ENCODE measurements at places on chromosomes 2 and 18.

- DNase-seq, result no peak
Observed at GRCh38 chr18:63617049-63617914, 26.8 kb downstream of the SERPINB4 start.

GRCh38 chr2:151669585-151670081 is 64.6 kb downstream of the NEB start:
- DNase-seq, result no peak

GRCh38 chr2:36277146-36277808 is 78.3 kb upstream of the CRIM1 start:
- DNase-seq, result no peak

GRCh38 chr2:176758426-176758825 is 454.2 kb upstream of the HNRNPA3 start:
- DNase-seq, result no peak

DNA sequence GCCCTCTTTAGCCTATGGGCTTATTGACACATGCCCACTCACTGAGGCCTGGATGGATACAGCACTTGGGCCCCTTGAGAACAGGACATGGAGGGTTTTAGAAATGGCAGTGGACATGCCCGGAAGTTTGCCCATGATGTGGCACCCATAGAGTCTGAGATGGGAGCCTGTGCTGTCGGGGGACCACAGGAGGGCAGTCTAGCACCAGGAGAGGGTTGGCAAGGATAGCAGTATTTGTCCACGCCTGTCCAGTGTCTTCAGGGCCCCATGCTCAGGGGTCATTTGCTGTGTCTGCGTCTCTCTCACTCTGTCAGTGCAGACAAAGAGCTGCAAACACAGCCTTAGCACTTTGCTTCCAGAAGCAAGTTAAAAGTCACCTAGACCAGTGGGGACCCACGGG is 48.7 kb downstream of the IL1RL2 start:
- DNase-seq, result no peak

- DNase-seq, result no peak
Observed at GRCh38 chr2:198337368-198337767, 533.0 kb downstream of the PLCL1 start.

DNA sequence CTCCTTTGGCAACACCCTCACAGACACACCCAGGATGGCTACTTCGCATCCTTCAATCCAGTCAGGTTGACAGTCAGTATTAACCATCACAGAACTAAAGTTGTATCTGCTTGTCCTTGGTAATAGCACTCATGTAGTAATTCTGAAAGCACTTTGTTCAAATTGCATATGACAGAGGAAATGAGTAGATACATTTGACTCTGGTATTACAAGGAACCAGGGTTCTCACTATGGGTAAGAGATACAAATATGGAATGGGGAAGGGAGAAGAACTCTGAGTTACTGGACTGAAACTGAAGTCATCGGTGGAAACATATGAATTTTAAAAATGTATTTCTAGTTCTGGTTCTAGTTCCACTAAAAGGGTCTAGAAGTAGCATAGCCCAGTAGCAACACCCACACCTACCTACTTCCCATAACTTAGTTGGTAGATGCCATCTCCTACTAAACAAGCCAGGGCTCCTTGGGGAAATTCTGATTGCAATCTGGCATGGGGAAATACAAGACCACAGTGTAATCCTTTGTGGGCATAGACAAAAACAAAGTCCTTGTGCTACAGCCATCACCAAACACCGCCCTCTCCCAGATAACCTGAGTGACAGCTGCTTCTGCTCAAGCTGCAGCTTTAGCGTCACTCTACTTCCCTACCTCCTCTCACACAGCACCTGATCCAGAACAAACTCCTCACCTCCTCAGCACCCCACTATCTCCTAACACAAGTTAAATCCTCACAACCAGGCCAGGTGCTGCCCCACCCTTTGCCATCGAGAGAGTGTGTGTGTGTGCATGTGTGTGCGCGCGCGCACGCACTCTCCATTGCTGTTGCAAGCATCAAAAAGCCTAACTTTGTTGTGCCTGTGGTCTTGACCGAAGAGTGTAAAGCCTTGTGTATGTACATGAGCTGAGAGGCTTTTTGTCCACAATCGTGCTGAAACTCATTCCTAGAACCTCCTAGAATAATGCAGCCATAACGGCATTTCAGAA is 31.4 kb upstream of the CD226 start:
- DNase-seq, result no peak

- DNase-seq, result no peak
Observed at GRCh38 chr2:19686439-19686838, 215.3 kb downstream of the TTC32 start.

DNA sequence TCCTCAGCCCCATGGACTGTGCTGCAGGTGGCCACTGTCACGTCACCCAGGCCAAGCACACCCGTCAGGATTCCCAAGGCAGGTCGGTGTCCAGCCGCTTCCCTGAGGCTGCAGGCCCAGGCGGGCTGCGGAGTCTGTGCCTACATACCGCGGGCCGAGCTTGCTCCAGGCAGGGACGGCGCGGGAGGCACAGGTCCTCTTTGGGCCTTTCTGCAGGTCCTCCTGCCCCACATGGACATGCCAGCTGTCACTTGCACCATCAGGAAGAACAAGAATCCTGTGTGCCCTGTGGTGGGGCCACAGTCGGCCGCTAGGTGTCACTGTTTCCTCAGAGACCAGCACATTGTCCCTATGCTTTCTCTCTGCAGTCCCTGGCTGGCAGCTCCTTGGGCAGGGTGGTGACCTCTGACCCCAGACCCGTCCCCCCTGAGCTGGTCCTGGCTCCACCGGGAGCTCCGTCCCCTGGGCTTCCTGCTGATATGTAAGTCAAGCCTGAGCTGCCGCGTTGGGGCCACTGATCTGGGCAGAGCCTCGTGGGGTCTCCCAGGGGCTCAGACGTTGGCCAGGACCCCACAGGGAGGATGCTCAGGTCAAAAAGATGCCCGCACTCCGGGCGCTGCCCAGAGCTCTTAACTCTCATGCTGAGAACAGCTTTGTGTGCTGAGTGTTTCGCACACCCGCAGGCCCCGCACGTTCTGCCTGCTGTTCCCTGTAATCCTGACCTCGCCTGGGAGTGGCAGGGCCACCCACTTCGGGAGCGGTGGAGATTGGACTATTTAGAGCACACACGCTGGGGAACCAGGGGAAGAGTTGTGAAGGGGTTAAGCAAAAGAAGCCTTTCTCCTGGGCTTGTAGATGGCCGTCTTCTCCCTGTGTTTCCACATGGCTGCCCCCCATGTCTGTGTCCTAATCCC is 17.3 kb upstream of the AGXT start:
- no peak for DNase-seq

- no peak for DNase-seq
Observed at GRCh38 chr2:67076239-67076624, 320.9 kb upstream of the ETAA1 start.

DNA sequence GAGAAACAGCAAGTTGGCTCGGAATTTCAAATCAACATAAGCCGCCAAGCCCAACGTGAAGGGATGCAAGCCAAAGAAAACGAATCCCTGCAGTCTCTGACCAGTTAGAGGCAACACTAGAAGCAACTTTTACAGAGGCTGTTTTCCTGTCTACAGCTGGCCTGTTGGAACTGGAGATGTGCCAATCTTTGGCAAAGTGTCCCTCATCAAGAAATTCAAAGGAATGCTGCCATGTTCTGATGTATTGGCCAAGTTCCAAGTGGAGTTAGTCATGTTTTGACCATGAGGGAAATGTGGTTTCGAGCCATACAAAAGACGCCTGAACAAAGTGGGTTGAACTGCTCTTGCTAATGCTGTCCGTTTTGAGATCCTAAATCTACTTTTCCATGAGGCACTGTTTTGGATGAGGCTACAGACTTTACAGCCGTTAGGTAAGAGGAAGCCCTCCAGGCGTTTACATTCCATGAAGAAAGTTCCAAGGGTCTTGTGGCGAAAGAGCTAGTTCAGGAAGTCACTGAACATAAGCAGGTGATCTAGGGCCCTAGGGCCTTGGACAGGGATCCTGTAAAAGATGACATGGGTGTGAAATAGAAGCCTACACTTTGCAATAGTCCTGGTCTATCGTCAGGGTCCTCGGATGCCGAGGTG is 140.7 kb upstream of the PXDN start:
- DNase-seq, result no peak

DNA sequence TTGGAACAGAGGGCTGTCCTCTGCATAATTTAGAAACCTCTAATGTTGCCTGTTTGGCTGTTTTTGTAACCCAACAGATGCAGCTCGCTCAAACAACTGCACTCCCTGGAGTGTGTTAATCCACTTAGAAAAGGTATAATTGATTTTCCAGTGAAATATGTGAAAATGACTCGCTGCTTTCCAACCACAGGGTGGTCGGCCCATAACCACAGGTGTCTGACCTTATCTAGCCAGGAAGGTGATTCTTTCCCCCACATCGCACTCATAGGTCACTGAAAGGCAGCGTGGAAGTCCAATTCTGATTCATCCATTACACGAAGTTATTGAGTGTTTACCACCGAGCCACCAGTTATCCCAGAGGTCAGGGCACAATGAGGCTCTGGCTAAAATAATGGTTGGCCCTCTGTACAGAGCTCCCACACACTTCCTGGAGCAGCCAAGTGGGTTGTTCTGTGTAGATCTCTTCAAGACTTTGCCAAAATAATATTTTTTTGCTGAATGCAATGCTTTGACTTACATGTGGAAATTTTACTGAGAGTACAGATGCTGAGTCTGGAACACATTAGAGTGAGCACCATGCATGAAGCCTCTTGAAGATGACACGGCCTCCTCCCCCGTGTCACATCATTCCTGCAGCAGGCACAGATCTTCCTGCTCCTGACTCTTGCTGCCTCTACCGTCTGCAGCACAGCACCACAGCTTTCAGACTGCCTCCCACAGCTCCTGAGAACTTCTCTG is 396.2 kb downstream of the ZNF516 start:
- DNase-seq, result no peak

DNA sequence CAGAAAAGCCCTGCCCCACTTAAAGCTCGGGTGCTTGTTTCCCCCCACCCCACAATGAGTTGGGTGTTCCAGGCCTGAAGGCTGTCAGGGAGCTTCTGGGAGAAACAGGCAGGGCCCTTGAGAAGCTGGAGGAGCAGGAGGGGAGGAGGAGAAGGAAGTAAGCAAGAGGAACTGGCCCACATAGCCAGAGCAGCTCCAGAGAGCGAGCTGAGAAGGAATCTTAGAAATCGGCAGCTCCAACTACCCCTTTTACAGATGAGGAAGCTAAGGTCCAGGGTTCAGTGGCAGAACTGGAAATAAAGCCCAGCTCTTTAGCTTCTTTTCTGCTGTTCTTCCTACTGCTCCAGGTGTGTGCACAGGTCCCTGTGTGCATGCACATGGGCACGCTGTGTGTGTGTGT is 12.7 kb upstream of the KCNK3 start:
- no peak for DNase-seq

DNA sequence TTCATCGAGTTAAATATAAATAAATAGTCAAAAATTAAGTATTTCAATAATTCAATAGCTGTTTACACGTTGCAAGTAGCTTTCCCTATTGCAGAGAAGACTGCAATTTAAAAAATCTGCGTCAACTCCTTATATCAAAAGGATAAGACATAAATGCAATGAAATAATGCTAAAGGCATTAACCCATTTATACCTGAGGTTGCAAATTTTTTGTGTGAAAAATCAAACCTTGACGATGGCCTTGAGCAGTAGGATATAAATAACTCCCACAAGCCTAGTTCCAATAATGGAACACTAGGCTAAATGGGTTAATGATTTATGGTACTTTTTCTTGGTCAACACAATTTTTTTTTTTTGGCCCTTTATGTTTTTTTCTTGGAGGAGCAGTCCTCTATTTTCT is 76.4 kb upstream of the CDKL4 start:
- no peak for DNase-seq

- no peak for DNase-seq
Observed at GRCh38 chr2:61222567-61222966, 60.6 kb downstream of the C2orf74 start.

DNA sequence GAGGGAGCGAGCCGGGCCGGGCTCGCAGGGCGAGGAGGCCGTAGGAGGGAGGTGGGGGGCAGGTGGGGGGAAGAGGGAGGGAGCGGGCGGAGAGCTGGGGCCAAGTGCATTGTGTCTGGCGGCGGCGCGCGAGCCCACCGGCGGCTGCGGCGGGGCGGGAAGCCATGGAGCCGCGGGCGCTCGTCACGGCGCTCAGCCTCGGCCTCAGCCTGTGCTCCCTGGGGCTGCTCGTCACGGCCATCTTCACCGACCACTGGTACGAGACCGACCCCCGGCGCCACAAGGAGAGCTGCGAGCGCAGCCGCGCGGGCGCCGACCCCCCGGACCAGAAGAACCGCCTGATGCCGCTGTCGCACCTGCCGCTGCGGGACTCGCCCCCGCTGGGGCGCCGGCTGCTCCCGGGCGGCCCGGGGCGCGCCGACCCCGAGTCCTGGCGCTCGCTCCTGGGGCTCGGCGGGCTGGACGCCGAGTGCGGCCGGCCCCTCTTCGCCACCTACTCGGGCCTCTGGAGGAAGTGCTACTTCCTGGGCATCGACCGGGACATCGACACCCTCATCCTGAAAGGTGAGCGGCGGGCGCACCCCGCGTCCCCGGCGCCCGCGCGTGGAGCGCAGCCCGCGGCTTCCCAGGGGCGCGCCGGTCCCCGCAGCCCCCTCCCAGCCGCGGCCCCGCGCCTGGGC is at the start of gene TMEM178A:
TMEM178A (plus strand) TSS at position 107 of the 680 bp plus-strand sequence; CDS start at position 165, 58 bp downstream.
- DNase-seq, result no peak

GRCh38 chr18:44388329-44388728 is 292.4 kb upstream of the SETBP1 start:
- DNase-seq, result no peak

DNA sequence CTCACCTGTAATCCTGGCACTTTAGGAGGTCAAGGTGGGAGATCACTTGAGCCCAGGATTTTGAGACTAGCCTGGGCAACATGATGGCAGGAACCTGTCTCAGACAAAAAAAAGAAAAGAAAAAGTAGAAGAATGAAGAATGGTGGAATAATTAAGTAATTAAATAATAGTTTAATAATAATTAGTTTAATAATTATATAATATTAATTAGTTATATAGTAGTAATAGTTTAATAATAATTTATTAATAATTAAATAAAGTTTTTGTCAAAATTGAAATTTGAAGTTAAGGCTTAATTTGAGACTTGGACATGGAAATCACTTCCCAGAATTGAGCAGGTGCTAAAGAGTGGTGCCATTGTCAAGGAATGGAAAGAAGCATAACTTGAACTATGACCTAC is 52.2 kb upstream of the ABCA12 start:
- no peak for DNase-seq

DNA sequence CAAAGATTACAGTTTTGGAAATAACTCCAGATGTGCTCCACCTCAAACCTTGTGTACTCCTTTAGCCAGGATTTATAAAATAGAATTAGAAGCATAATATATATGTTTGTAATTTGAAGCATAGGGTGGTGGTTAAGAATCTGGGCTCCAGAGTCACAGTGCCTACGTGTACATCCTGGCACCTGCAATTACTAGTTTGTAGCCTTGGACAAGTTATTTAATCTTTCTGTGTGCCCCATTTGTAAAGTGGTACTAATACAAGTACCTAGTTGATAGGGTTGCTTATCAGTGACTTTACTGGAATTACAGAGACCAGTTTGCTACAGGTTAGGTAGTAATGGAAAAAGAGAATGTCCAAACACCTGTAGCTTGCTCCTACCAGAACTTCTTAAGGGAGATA is 28.6 kb downstream of the EML4 start:
- no peak for DNase-seq

- no peak for DNase-seq
Observed at GRCh38 chr2:137183206-137183898, 418.0 kb downstream of the THSD7B start.

- no peak for DNase-seq
Observed at GRCh38 chr2:13401312-13401711, 684.6 kb downstream of the TRIB2 start.

- no peak for DNase-seq
Observed at GRCh38 chr2:195663007-195663406, 6.0 kb downstream of the SLC39A10 start.

Data from NCI-H187 treated with DMSO at 0.1 percent for 48 hours (cell line).